ENCODE measurements at places on chromosomes 11 and 22.

DNA sequence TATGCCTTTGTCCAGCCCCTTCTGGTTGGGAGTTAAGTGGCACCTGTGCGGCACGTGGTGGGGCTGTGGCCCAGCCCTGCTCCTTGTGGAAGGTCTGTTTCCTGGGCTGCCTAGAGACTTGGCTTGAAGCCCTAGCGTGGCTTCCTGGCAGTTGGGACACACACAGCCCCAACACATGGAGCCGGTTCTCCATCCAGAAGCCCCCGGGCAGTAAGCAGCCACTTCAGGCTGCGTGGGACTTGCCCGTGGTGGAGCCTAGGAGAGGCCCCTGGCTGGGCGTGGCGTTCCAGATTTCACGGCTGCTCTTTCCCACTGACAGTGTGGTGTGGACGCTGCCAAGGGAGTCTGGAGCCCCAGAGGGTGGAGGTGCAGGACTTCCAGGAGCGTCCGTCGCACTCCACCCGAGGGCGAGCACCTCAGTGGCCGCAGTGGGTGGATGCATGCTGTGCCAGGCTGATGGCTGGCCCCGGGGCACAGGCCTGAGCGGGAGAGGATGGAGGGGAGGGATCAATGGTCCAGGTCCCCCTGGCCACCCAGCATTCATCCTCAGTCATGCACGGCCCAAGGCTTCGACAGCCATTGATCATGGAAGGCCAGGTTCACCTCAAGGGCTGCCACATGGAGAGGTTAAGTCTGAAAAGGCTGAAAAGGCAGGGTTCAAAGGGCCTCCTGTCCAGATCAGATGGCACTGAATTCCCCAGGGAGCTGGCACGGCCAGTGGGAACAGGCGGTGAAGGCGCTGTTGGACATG is 9.3 kb downstream of the CCND1 start:
- DNase-seq: no peak

- no peak for DNase-seq
Measured at GRCh38 chr11:34206407-34207300, 101.2 kb downstream of the NAT10 start.

- DNase-seq: no peak
Measured at GRCh38 chr22:32203181-32204039, 1.5 kb downstream of the RFPL2 start.

DNA sequence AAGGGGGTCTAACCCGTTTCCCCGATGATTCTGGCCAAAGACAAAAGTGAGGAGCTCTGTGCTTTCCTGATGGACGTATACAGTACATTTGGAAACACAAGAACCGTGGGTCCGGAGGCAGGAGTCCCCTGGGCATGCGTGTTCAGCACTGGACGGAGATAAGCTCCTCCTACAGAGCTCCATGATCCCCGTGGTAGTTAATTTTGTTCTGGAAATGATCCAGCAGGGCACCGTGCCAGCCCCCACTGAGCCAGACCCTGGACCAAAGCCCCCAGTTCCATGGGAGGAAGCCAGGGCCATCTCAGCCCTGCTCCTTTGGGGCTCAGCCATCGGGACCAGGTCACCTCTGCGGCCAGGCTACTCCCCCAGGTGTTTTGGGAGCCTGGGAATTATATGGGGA is 83.3 kb downstream of the TRMU start:
- DNase-seq: no peak

- DNase-seq: no peak
Measured at GRCh38 chr11:71530602-71531001, 3.5 kb downstream of the KRTAP5-7 start.

GRCh38 chr22:39868741-39869140 is 24.8 kb downstream of the ENTHD1 start:
- DNase-seq: no peak

DNA sequence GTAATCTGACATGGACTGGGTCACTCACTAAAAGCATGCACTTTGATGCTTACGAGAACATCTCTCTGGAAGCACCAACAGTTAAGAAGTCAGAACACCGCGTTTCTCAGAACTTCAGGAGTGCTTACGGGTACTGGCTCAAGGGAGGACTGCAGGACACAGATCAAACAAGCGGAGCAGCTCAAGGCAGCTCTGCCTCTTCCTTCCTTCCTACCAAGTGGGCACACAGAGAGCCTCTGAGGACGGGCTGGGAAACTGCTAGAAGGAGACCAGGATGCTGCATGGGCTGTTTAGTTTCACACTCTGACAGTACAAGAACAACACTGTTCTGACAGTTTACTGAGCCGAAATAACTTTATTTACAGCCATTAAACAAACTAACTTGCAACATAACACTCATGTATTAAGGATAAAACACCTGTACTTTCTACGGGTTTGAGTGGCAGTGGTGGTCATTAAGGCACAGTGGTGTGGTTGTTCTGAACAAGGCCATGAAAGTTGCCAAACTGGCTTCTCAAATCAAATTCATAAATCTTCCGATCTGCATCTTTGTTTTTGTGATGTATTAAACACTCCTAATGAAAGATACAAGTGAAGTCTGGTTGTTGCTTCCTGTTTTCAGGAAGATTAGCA is 37.5 kb downstream of the ARFGAP3 start:
- no peak for DNase-seq

GRCh38 chr11:12454782-12455181 is 77.4 kb downstream of the PARVA start:
- DNase-seq: no peak

DNA sequence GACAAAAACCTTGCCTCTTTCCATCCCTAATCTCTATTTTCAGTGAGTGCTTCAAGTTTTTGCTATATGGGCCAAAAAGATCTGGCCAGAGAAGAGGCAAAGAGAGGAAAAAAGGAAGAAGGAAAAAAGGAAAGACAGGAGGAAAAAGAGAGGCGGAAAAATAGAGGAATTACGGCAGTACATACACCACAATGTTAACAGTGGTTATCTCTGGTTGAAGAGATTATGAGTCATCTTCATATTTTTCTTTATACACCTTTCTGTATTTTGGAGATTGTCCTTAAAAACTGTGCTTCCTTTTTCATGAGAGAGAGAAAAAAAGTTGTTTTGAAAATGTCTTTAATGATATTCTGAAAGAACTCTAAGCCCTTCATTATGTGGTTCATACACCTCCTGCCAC is 133.7 kb downstream of the SBF2 start:
- no peak for DNase-seq

GRCh38 chr22:43526946-43527345 is 115.1 kb downstream of the MPPED1 start:
- DNase-seq: no peak

- DNase-seq: peak; percentile 16
Measured at GRCh38 chr11:120467627-120468026, 43.9 kb upstream of the GRIK4 start.

- no peak for DNase-seq
Measured at GRCh38 chr11:2789331-2789730, 89.5 kb upstream of the KCNQ1OT1 start.

DNA sequence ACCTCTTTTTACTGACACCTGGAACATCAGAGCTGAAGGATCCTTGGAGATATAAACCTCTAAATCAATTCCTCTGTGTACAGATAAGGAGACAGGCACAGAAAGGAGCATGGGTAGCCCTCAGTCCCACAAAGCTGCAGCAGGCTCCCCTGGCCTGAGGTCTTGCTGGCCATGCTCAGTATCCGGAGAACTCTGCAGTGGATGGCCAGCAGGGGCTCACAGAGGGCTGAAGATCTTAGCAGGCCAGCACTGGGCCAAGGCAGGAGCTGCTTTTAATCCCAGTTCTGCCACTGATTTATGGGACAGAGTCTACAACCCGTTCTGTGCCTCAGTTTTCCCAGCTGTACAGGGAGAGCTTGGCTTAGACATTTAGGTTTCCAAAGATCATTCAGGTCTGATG is 52.6 kb upstream of the LRRC32 start:
- DNase-seq: no peak

DNA sequence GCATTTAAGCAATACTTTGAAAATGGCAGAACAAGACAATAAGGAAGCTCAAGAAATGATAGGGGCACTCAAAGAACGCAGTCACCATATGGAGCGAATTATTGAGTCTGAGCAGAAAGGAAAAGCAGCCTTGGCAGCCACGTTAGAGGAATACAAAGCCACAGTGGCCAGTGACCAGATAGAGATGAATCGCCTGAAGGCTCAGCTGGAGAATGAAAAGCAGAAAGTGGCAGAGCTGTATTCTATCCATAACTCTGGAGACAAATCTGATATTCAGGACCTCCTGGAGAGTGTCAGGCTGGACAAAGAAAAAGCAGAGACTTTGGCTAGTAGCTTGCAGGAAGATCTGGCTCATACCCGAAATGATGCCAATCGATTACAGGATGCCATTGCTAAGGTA is 51.9 kb downstream of the SPECC1L start:
- no peak for DNase-seq

GRCh38 chr11:73387594-73388264 is 11.5 kb downstream of the RELT start:
- DNase-seq: no peak

GRCh38 chr11:1301220-1302000 is 8.0 kb downstream of the TOLLIP start:
- no peak for DNase-seq

DNA sequence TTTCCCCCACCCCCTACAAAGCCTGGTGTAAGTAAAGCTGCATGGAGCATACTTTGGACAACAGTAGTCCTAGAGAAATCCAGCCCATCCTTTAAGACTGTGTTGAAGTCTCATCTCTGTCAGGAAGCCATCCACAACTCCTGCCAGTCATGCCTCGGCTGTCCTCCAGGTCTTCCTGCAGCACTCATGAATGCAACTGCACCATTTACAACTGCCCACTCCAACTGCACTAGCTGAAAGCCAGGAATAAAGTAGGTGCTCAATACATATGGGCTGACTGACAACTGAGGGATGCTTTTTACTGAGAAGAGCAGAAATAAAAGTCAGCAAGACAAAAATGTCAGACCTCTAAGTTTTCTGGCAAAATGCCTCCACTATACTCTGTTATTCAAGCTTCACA is 27.4 kb downstream of the IL18BP start:
- no peak for DNase-seq

DNA sequence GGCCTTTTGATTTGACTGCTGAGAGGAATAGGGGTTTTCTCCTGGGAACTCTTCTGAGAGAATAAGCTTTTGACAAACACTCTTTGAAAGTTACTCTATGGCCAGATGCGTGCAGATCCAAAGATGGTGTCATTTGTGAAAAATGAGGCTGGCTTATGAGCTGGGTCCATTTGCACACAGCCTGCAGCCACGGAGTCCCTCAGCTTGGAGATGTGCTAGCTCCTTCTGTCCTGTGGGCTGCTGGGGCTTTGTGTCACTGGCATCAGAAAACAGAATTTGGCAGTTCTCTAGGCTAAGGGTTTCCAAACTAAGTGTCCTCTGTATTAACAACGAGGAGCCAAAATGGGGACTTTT is 702.4 kb downstream of the NTM start:
- no peak for DNase-seq

GRCh38 chr11:63042596-63042995 is 27.0 kb upstream of the SLC22A8 start:
- no peak for DNase-seq

GRCh38 chr11:77454867-77455655 is 18.8 kb downstream of the PAK1 start:
- no peak for DNase-seq

DNA sequence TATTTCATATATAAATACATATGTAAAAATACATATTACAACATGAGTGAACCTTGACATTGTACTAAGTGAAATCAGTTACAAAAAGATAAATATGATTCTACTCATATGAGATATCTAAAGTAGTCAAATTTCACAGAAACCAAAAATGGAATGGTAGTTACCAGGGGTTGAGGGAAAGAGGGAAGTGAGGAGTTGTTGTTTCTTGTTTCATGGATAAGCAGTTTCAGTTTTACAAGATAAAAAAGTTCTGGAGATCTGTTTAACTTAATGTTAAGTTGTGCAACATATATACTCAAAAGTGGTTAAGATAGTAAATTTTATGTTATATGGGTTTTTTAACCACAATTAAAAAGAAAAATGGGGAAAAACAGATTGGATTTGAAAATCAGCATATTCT is 107.7 kb downstream of the ELP4 start:
- no peak for DNase-seq

DNA sequence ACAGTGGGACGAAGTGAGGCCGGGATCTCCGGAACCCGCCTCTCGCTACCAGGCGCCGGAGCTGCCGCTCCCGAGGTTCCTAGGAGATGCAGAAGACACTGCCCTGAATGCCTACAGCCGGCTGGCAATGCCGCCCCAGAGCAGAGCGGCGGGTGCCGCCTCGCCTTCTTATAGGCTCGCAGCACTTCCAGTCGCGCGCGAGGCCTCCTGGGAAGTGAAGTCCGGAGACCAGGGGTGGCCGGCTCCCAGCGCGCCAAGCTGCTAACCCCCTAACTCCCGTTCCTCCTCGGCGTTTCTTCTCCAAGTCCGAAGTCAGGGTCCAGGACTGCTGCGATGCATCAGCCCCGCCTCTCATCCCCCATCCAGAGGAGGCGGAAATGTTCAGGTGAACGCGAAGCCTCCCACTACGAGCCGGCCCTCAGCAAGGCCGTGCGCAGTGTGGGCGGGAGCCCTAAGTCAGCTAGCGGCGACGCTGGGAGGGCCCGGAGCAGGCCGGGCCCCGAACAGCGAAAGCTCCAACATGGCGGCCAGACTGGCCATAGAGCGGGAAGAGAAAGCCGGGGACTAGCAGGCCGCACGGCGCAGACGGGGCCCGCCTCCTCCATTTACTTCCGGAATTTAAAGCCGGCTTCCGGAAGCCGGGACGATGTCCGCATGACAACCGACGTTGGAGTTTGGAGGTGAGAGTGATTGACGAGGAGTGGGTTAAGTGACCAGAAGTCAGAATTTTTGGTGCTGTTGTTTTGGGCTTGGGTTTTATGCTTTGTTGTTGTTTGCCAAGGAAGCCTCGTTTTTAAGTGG is at the start of the genes CYB561A3 and TMEM138:
CYB561A3 (minus strand) TSS at position 142 of the 801 bp plus-strand sequence. CDS start 5,169 bp downstream, outside the sequence.
TMEM138 (plus strand) TSS at position 634 of the 801 bp plus-strand sequence. CDS start 2,017 bp downstream, outside the sequence.
- DNase-seq: peak; percentile 98

- no peak for DNase-seq
Measured at GRCh38 chr11:128947773-128948172, 5.1 kb upstream of the TP53AIP1 start.

DNA sequence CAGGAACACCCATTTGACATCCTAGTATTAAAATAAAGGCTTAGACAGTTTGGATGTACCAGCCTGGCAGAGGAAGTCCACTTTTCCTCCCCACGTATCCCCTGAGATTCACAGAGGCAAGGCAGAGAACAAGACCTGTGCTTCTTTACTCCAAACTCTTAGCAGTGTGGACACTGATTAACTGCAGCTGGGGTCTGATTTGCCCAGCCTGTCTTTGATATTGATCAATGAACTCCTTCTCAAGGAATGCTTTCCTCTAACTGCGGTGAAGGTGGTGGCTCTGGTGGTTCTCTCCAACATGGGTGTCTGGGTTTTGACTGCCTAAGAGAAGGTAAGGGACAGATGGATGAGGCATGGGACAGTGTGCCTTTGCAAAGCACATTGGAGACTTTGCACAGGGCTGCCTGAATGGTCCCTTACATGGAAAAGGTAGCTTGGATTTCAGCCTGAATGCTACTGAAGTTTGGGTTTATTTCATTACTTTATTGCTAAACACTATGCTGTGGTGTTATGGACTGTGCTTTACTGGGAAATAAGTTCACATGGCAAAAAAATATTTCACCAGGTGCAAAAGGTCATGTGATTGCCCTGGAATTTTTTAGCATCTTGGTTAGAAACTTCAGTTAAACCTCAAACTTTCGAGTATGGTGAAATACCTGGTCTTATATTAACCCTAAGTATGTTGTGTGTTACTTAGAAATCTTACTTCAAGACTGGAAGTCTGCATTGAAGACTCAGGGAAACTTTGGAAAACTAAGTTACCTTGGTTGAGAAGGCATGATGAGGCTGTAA is 1.8 kb downstream of the GAS2 start:
- no peak for DNase-seq

All from HT-29 (cell line).